RPMI8226 (cell line): ENCODE measurements at places on chromosomes 13 and 19.
A peak's percentile ranks its signal among the peaks of the same experiment; 100 is the strongest.

GRCh38 chr13:108037348-108037747, 178.0 kb downstream of the LIG4 start:
- no peak for DNase-seq

- peak; percentile 85 for DNase-seq
These were observed 4.2 kb downstream of the SSC5D start for GRCh38 chr19:55492362-55492944.

GRCh38 chr19:41510484-41510883, 65.5 kb upstream of the CEACAM21 start:
- DNase-seq = no peak

DNA sequence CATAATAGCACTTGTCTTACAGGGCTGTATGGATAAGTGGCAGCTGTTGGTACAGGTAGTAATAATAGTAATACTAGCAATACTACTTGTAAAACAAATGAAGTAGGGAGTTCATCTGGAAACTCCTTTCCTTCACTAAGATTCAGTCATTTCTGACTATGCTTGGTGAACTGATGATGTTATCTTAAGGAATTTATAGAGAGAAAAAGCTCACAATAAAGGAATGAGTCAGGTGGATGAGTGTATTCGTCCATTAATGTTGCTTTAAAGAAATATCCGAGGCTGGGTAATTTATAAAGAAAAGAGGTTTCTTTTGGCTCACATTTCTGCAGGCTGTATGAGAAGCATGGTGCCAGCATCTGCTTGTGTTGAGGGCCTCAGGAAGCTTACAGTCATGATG, 477.3 kb downstream of the KLF12 start:
- DNase-seq = no peak

- DNase-seq = no peak
These were observed 78.3 kb downstream of the ELF1 start for GRCh38 chr13:40940841-40941240.

GRCh38 chr13:76503766-76504165, 382.4 kb downstream of the KCTD12 start:
- DNase-seq = no peak

GRCh38 chr19:35120492-35120891, 4.9 kb downstream of the FXYD3 start:
- peak; percentile 19 for DNase-seq

GRCh38 chr13:110388108-110388943, 81.2 kb downstream of the COL4A2 start:
- DNase-seq = no peak

GRCh38 chr19:34574704-34575103, 93.1 kb downstream of the WTIP start:
- peak; percentile 17 for DNase-seq

DNA sequence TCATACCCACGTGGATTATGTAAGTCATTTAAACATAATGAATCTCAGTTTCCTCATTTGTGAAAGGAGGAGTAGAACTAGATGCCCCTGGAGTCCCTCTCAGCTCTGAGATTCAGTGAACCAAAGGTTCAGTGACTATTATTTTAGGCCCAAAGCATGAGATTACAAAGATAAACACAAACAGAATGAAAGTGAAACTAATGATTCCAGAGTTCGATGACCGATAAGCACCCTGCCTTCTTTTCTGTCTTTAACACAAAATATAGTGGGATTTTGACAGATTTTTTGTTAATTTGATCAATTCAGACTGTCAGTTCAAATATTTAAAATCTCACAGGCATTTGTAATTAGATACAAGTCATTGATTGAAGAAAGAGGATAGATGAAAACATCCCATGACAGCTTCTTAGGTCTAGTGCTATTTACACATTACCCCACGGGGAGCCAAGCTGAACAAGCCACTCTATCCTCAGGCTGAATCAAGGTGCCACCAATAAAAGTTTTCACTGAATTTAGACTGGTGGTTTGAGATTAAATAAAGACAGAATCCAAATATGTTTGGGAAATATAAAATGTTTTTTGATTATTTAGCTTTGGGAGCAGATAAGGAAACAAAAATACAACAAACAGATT, 64.6 kb upstream of the RAP2A start:
- DNase-seq = no peak

GRCh38 chr13:113223070-113223469, 13.7 kb downstream of the CUL4A start:
- no peak for DNase-seq

- DNase-seq = no peak
These were observed 5.2 kb downstream of the POLRMT start for GRCh38 chr19:628168-628567.

DNA sequence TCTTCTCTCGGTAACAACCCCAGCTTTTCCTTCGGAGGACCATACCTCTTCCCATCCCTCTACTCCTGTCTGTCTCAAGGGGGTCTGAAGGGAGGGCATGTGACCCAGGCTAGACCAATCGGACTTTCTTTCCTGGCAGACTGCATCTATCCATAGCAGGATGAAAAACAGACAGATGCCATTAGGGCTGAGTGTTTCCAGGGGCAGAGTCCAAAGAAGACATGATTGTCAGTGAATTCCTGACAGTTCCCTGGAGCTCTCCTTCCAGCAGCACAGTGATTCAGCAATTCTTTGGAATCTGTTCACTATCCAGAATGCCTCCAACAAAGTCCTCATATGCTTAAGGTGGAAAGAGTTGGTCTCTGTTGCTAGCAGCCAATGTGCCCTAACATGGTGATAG, 189.8 kb downstream of the KCTD12 start:
- no peak for DNase-seq

GRCh38 chr13:35817642-35818607, 313.3 kb downstream of the DCLK1 start:
- no peak for DNase-seq

DNA sequence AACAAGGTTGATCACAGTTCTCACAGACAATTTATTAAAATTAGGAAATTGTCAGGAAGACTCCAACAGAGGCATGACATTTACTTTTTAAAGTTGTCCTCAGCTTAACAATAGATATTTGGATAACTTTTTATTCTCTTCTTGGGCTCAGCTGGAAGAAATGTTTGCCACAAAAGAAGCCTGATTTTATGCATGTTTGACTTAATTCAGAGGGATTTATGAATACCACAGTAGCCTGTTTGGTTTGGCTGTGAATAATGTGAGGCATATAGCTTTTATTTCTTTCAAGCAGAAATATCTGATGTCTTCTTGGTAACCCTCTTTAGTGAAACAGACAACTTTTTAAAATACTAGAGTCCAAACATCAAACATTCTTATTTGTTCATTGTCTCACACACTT, 1464.5 kb upstream of the SLC10A2 start:
- no peak for DNase-seq

GRCh38 chr13:87207280-87208003, 463.7 kb upstream of the SLITRK5 start:
- DNase-seq = no peak

DNA sequence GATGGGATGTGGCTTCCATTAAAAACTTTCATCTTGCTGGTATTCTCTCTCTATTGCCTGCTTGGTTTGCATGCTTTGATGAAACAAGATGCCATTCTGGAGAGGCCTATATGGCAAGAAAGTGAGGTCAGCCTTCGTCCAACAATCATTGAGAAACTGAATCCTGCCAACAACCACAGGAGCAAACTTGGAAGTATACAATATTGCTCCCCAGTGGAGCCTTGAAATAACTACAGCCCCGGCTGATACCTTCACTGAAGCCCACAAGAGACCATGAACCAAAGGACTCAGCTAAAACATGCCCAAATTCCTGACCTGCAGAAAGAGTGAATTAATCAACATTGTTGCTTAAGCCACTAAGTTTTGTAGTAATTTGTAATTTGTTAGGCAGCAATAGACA, 82.5 kb upstream of the FGF14 start:
- DNase-seq = no peak

- DNase-seq = no peak
These were observed 536.7 kb upstream of the ARGLU1 start for GRCh38 chr13:107104631-107105030.

DNA sequence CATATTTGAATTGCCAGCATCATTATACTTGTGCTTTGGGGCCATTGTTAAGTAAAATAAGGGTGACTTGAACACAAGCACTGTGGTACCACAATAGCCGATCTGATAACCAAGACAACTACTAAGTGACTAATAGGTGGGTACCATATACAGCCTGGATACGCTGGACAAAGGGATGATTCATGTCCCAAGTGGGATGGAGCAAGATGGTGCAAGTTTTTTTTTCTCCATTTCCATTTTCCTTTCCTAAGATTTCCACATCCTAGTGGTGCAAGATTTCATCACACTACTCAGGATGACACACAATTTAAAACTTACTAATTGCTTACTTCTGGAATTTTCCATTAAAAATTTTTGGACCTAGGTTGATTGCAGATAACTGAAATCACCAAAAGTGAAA, 15.1 kb downstream of the BRCA2 start:
- DNase-seq = no peak

DNA sequence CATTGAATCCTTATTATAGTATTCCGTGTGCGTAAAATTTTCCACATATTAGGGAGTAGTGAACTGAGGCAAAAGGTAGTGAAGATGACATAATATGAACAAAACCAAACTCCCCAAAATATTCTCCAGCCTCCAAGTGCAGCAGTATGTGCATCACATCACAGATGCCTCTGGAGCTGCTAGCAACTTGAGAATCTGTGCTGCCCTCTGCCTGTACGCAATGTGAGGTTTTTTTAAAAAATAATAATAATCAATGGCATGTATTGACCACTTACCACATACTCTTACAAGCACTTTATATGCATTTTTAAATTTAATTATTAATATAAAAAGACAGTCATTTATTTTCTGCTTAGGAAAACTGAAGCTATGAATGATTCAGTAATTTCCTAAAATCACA, 583.0 kb upstream of the SPRY2 start:
- DNase-seq = no peak

DNA sequence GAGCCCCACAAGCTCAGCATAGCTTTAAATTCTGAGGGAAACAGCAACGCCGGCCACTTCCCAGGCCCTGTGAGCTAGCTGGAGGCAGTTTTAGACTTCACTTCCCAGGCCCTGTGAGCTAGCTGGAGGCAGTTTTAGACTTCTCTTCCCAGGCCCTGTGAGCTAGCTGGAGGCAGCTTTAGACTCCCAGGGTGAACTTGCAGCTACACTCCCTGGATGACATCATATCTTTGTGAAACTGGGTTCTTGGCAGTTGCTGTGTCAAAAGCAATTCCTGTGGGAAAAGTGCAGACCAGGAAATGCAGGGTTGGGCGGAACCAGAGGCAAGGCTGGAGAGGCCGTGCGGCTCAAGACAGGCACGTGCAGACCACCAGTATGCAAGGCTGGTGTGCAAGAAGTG, 12.7 kb downstream of the SOX1 start:
- no peak for DNase-seq

GRCh38 chr13:75415694-75416093, 66.3 kb downstream of the TBC1D4 start:
- no peak for DNase-seq

DNA sequence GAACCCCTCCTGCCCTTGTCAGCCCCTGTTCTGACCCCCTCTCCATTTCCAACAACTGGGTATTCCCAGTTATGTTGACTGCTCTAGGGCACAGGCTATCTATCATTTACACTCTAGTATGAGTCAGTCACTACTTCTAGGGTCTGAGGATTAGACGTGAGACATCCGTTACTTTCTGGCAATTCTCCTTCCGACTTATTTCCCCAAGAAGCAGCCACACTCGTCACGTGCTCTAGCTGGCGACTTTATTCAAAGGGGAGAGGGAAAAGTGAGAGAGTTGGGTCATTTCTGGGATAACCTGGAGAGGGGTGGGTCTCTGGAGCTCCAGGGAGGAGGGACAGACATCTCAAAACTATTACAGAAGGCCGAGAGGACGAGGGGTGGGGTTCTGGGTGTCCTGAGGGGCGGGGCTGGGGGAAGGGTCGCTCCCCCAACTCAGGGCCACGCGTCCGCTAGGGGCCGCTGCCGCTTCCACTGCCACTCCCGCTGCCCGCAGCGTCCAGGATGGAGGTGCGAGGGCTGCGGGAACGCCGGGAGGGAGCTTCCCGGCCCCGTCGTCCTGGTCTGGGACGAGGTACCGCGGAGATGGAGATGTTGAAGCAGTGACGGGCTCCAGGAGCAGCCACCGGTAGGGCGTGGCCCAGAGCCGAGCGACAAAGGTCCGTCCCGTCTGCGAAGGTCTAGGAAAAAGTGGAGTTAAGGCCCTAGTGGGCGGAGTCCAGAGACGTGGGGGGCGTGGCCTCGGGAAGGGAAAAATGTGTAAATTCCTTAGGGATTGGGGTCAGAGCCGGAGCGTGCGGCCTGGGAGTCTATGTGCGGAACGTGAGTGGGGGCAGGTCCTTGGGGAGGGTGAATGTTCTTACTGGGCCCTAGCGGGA, 8.9 kb downstream of the RTBDN start:
- DNase-seq = peak; percentile 47

- DNase-seq = no peak
These were observed 24.0 kb downstream of the UQCRFS1 start for GRCh38 chr19:29189033-29189360.

GRCh38 chr19:11519138-11519537, 9.8 kb downstream of the ECSIT start:
- no peak for DNase-seq

DNA sequence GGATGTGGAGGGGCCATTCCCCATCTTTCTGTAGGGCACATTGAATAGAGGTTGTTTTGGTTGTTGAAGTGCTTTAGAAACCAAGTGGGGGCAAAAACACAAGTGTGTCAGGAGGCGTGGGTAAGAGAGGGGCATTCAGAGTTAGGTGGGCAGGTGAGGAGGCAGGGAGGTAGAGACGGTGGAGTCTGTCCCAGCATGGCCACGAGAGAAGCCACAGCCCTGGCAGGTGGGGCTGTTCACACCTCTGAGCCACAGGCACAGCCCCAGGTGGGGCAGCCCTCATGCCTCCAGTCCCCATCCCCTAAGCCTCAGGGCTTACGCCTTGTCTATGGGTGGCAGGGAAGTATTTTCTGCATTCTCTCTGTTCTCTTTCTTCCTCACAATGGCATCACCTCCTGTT, 43.7 kb downstream of the KCTD15 start:
- no peak for DNase-seq

- no peak for DNase-seq
These were observed 1.2 kb downstream of the BRCA2 start for GRCh38 chr13:32316501-32316900.
